ENCODE measurements at places on chromosomes 2 and 18.

GRCh38 chr2:149885468-149885867 is 297.9 kb upstream of the MMADHC start:
- H3K4me1 ChIP-seq = no peaks in the 10 kb centered on the region
- H3K27me3 ChIP-seq = no peaks in the 10 kb centered on the region
- no peak for DNase-seq
- no peak overlapping the region for H3K27ac ChIP-seq
- H3K4me3 ChIP-seq = no peak overlapping the region

GRCh38 chr2:162233197-162233596 is 10.0 kb downstream of the FAP start:
- no peak overlapping the region for H3K4me3 ChIP-seq
- DNase-seq = no peak
- H3K27me3 ChIP-seq = no peaks in the 10 kb centered on the region

DNA sequence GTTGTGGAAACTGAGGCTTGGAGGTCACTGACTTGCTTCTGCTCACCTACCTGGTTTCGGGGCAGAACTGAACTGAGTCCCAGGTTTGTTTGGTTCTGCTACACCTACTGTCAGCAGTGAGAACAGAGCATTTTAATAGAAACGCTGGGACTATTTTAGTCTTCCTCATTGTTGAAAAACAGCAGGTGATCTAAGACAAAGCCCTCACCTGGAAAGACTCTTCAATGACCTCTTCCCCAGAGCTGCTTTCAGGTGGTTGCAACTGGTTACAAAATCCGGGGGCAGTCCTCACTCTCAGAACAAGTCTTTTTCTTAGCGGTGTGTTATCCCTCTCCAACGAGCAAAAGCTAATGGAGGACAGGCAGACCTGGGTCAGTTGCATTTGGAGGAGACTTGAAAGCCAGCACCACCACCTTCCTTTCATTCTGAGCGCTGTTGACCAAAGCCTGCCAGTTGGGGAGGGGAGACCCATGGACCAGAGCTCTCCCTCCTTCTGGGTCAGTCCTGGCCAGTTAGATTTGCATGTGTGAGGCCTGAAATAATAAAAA is 217.0 kb downstream of the NCK2 start:
- peak overlapping the region; percentile 87 for H3K27ac ChIP-seq
- H3K27me3 ChIP-seq = peaks cover 12% of the 10 kb centered on the region
- DNase-seq = no peak

DNA sequence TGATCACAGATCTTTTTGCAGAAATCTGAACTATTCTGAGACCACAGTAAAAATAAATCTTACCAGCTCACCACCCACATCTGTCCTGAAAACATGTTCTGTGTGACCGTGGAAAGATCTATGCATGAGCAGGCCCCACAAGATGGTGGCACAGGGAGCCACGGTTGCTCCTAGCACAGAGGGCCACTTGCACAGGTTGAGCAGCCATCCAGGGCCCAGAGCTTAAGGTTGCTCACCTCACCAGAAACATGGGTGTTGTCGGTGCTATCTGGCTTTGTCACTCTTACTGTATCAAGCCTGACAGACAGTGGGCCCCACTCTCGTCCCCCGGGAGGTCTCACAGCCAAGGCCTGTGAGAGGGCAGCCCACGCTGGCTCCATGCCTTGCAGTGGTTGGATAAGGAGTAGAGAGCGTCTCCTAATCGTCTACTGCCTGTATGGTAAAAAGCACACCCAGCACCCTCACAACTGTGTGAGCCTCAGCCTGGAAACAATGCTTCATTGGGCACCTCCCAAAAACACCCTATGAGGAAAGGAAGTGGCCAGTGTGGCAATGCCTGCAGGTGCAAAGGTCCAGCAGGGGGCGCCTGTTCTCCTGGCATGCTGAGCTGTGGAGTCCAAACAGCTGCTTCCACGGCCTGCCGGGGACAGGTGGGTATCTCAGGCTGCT is 19.6 kb downstream of the TUBB6 start:
- H3K4me3 ChIP-seq = no peak overlapping the region
- peak overlapping the region; percentile 80 for H3K27ac ChIP-seq
- peaks cover 15% of the 10 kb centered on the region for H3K4me1 ChIP-seq

Data from WTC11 (cell line).